ENCODE measurements at places on chromosomes 11 and 22. TPM values are rescaled to one million over a fixed set of nuclear protein-coding genes. Genes with fewer than 3 reads are reported as not detected.

NRIP3 gene
- 2.1 TPM for total RNA-seq

DNA sequence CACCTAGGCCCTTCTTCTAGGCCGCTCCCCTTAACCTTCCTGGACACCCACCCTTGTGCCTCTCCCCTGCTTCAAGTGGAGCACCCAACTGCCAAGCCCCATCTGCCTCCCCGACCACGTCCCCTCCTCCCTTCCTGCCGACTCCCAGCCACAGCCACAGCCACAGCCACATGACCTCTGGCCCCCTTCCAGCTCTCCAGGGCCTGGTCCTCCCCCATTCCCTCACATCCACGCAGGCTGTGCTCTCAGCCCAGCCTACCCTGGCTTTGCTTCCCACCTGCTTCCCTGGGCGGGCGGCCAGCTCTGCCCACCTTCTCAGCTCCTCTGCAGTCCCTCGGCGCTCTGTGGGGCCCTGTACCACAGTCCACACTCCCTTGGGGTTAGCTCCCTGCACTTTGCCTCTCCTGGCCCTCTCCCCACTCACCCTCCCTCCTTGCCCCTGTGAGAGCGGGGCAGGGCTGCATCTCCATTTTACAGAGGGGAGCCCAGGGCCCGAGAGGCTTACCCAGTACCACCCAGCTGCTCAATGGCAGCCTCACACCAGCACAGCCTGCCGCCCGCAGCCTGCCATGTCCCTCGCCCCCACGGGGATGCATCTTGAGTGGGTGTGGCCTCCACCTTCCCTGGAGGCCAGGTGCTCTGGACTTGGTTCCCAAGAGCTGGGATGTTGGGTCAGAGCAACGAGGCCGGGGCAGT is 20.3 kb downstream of the PARVG start:
- no peak overlapping the region for H3K4me3 ChIP-seq
- DNase-seq: no peak
- H3K36me3 ChIP-seq: no peaks in the 10 kb centered on the region

- no peak overlapping the region for H3K4me3 ChIP-seq
- no peaks in the 10 kb centered on the region for H3K4me1 ChIP-seq
- no peak for DNase-seq
- no peaks in the 10 kb centered on the region for H3K27me3 ChIP-seq
- H3K36me3 ChIP-seq: no peaks in the 10 kb centered on the region
- no peak overlapping the region for H3K27ac ChIP-seq
Measured at GRCh38 chr11:76699451-76700091, 29.0 kb upstream of the LRRC32 start.

DNA sequence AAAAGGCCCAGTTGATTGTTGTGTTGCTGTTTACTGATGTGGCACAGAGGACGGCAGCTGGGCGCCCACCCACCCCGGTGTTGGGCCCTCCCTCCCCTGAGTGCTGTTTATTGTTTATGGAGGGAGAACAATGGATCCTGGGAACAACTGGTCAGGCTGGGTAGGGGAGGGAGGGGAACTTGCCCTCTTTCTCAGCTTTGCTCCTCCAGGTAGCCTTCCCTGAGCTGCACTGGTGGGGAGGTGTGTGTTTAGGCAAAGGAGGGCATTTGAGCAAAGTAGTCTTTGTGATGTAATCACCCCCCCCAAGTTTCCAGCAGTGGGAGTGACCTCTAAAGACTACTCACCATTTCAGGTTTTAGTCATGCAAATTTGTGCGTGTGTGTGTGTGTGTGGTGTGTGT is 1035.3 kb downstream of the NTM start:
- H3K27me3 ChIP-seq: peaks cover 6% of the 10 kb centered on the region
- H3K36me3 ChIP-seq: no peaks in the 10 kb centered on the region
- H3K4me1 ChIP-seq: no peaks in the 10 kb centered on the region
- no peak overlapping the region for H3K27ac ChIP-seq

- DNase-seq: no peak
- no peak overlapping the region for H3K27ac ChIP-seq
- H3K4me3 ChIP-seq: no peak overlapping the region
Measured at GRCh38 chr11:121500717-121501116, 48.0 kb upstream of the SORL1-AS1 start.

DNA sequence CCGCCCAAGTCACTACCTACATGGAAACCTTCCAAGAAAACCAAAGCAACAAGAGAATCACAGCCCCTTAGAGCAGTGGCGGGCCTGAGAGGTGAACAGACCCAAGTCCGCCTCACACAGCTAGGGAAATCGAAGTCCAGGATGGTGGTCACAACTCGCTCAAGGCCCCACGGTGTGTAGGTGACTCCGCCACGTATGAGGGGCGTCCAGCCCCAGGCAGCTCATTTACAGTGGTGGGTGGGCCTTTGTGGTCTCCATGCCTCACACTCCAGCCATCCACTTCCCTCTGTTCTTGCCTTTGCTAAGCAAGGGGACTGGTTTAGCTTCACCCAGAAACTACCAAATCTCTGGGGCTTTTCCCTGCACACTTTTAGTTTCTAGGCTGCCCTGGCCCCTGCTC is 9.7 kb upstream of the TCF20 start:
- no peaks in the 10 kb centered on the region for H3K36me3 ChIP-seq
- peaks cover 8% of the 10 kb centered on the region for H3K4me1 ChIP-seq
- no peak overlapping the region for H3K27ac ChIP-seq
- H3K27me3 ChIP-seq: peaks cover 11% of the 10 kb centered on the region

H19 gene
- total RNA-seq: 316 TPM

CALCA gene
- not detected for total RNA-seq

IL17REL gene
- not detected for total RNA-seq

MS4A12 gene
- total RNA-seq: not detected

- no peaks in the 10 kb centered on the region for H3K36me3 ChIP-seq
- peaks cover 5% of the 10 kb centered on the region for H3K27me3 ChIP-seq
- H3K27ac ChIP-seq: no peak overlapping the region
- no peak overlapping the region for H3K4me3 ChIP-seq
- no peak for DNase-seq
Measured at GRCh38 chr22:46744581-46744980, 6.5 kb upstream of the CERK start.

GRCh38 chr11:14577292-14577691 is 57.1 kb upstream of the PSMA1 start:
- H3K27ac ChIP-seq: no peak overlapping the region
- H3K36me3 ChIP-seq: no peaks in the 10 kb centered on the region
- no peak for DNase-seq
- H3K4me1 ChIP-seq: no peaks in the 10 kb centered on the region
- no peaks in the 10 kb centered on the region for H3K27me3 ChIP-seq

LDLRAD3 gene
- 6.2 TPM for total RNA-seq

DNA sequence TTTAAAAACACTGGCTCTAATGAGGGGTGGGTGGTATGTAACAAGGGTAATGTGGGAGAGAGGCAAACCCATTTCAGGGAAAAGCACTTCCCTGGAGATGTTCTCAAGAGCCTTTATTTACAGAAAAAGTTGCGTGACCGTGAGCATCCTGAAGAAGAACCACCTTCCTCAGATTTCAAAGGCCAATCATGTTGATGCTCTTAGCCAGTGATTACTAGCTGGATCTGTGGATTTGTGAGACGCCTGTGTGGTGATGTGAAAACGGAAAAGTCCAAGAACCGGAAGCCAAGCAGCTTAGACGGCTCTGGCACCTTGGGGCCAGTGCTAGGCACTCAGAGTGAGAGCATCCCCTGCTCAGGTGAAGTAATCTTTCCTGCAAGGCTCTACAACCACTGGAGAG is 12.6 kb upstream of the UBASH3B start:
- DNase-seq: no peak
- H3K27me3 ChIP-seq: no peaks in the 10 kb centered on the region
- no peaks in the 10 kb centered on the region for H3K4me1 ChIP-seq
- H3K4me3 ChIP-seq: no peak overlapping the region
- no peaks in the 10 kb centered on the region for H3K36me3 ChIP-seq
- H3K27ac ChIP-seq: no peak overlapping the region

DNA sequence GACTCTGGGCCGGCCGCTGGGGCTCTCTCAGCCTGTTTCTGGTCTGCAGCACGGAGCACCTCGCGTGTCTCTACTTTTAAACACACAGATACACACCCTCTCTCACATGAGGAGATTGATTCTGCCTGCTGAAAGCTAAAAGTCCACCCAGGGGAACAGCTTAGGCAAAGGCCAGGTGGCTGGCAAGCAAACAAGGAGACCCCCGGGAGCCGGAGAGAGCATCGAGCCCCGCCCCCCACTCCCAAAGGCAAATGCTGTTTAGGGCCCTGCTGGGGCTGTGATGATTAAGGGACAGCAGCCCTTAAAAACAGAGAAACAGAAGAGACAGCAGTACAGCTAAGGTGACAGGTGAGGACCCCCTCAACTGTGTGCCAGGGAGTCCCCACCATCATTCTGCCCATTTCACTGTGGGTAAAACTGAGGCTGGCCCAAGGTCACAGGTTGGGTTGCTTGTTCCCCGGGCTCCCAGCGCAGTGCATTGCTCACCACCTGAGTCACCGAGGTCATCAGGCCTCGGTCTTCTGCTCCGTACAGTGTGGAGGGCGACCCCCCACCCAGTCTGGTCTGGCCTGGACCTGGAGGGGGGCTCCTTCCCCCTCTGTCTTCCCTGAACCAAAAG is 6.8 kb downstream of the CABP7 start:
- H3K36me3 ChIP-seq: no peaks in the 10 kb centered on the region
- H3K4me1 ChIP-seq: no peaks in the 10 kb centered on the region
- H3K27me3 ChIP-seq: peaks cover 36% of the 10 kb centered on the region

- H3K27me3 ChIP-seq: no peaks in the 10 kb centered on the region
- H3K27ac ChIP-seq: no peak overlapping the region
- H3K36me3 ChIP-seq: no peaks in the 10 kb centered on the region
- no peak for DNase-seq
- H3K4me3 ChIP-seq: no peak overlapping the region
- peaks cover 11% of the 10 kb centered on the region for H3K4me1 ChIP-seq
Measured at GRCh38 chr11:128920666-128921065, 22.0 kb downstream of the TP53AIP1 start.

DNA sequence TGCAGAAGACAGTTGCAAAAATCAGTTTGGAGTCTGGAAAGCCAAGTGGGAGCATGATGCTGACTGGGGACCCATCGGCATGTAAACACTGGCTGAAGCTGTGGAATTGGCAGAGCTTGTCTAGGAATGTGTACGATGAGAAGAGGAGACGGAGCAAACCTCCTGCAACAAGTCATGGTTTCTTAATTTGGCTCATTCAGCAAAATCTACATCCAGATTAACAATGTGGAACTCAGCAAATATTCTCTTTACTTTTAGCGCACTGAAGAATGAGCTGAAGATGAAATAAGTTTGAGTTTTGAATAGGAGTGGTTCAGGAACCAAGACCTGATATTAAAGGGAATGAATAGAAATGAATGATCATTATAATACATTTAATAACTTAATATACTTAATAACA is 26.6 kb downstream of the RASSF10 start:
- H3K4me3 ChIP-seq: no peak overlapping the region
- H3K27ac ChIP-seq: no peak overlapping the region
- no peaks in the 10 kb centered on the region for H3K4me1 ChIP-seq
- no peaks in the 10 kb centered on the region for H3K36me3 ChIP-seq
- DNase-seq: no peak

JHY gene
- 2.5 TPM for total RNA-seq

GRCh38 chr22:25397616-25398015 is 166.9 kb upstream of the GRK3 start:
- DNase-seq: no peak
- H3K27ac ChIP-seq: no peak overlapping the region
- H3K4me3 ChIP-seq: no peak overlapping the region

GGTLC3 gene
- 1.2 TPM for total RNA-seq

GRCh38 chr11:12532580-12532979 is 141.6 kb upstream of the TEAD1 start:
- no peak for DNase-seq
- no peaks in the 10 kb centered on the region for H3K27me3 ChIP-seq
- no peaks in the 10 kb centered on the region for H3K4me1 ChIP-seq
- H3K27ac ChIP-seq: no peak overlapping the region
- no peaks in the 10 kb centered on the region for H3K36me3 ChIP-seq
- no peak overlapping the region for H3K4me3 ChIP-seq

CCDC88B gene
- 5.9 TPM for total RNA-seq

DNA sequence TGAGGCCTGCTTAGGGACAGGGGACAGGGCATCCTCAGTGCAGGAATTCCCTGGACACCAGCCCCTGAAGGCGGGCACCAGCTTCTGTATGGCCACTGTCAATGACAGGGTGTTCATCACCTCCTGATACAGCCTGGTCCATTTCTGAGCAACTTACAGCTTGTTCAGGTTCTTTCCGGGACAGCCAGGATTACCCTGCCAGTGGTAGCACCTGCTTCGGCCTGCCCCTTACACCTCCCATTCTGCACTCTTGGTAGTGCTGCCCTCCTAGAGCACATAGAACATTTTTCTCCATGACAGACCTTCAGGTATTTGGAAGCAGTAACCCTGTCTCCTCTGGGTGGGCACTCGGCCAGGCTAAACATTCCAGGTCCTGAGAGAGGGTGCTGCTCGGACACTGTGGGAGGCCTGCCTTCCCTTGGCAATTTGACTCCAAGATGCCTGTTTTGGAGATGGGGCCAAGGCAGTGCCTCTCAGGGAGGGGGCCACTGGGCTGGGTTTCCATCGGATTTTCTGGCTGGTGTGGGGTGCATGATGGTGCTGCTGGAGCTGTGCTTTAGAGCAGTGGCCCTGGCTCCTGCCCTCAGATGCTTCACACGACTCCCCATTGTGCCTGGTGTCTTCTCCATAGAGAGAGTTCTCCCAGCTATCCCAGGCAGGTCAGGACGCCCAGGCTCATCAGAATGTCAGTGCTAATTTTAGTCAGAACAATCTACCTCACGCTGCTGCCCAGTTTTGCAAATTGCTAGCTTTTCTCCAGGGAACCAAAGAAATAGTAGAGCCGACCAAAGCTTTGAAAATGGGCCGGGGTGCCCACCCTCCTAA is 1.2 kb downstream of the GAL3ST3 start:
- H3K36me3 ChIP-seq: no peaks in the 10 kb centered on the region
- no peak for DNase-seq
- peaks cover 19% of the 10 kb centered on the region for H3K4me1 ChIP-seq
- no peaks in the 10 kb centered on the region for H3K27me3 ChIP-seq

DNA sequence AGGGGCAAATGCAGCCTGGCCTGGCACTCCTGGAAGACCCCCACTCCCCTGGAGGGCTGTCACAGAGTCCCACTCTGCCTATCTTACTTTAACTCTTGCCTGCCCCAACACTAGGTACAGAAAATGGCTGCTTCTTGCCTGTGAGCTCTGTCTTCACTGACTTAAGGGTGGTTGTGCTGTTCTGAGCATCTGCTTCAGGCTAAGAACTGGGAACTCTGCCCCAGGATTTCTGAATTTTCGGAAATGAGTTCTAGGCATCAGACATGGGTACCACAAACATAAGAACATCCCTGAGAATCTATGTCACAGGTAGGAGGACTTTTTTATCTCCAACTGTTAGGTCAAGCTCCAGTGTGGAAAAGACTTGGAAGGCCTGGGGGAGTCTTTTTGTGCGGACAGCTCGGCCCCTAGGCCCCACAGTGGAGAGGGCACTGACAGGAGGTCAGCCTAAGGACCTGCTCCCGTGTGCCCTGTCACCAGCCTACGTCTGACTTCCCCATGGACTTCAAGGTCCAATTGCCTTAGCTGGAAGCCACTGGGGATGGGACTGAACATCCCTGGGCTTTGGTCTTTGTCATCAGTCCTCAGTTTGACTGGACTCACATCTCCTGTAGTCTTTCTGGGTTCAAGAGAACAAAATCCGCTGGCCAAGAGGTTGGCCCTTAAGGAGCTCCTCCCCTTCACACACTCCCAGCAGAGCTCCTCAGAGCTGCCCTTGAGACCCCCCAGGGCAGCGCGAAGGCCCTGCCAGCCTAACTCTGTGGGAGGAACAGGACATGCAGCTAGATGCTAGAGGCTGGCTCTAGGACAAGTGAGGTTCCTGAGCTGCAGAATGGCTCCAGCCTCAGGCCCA is 31.9 kb downstream of the PPP2R1B start:
- no peak for DNase-seq
- no peaks in the 10 kb centered on the region for H3K36me3 ChIP-seq
- no peak overlapping the region for H3K4me3 ChIP-seq
- H3K27me3 ChIP-seq: no peaks in the 10 kb centered on the region

All from cardiac muscle cell (in vitro differentiated cells and primary cell).